ENCODE measurements at places on chromosomes 4 and X. TPM values are rescaled to one million over a fixed set of nuclear protein-coding genes. Genes with fewer than 3 reads are reported as not detected.

The ARR3 gene
- not detected for total RNA-seq

The TXK gene
- total RNA-seq, result 0.44 TPM

The MAGEA6 gene
- total RNA-seq, result not detected

The HSFX3 gene
- total RNA-seq, result not detected

The NAP1L3 gene
- 7.5 TPM for total RNA-seq

The MAGEA8 gene
- total RNA-seq, result not detected

GRCh38 chr4:90996813-90997212 is 869.6 kb downstream of the CCSER1 start:
- no peak for DNase-seq
- no peak overlapping the region for H3K4me3 ChIP-seq
- H3K4me1 ChIP-seq, result no peaks in the 10 kb centered on the region
- no peak overlapping the region for H3K27ac ChIP-seq

- no peaks in the 10 kb centered on the region for H3K4me1 ChIP-seq
- DNase-seq, result no peak
- no peak overlapping the region for H3K27ac ChIP-seq
- peaks cover 74% of the 10 kb centered on the region for H3K36me3 ChIP-seq
- no peaks in the 10 kb centered on the region for H3K27me3 ChIP-seq
- H3K4me3 ChIP-seq, result no peak overlapping the region
Observed at GRCh38 chr4:158704274-158704673, 18.9 kb downstream of the PPID start.

DNA sequence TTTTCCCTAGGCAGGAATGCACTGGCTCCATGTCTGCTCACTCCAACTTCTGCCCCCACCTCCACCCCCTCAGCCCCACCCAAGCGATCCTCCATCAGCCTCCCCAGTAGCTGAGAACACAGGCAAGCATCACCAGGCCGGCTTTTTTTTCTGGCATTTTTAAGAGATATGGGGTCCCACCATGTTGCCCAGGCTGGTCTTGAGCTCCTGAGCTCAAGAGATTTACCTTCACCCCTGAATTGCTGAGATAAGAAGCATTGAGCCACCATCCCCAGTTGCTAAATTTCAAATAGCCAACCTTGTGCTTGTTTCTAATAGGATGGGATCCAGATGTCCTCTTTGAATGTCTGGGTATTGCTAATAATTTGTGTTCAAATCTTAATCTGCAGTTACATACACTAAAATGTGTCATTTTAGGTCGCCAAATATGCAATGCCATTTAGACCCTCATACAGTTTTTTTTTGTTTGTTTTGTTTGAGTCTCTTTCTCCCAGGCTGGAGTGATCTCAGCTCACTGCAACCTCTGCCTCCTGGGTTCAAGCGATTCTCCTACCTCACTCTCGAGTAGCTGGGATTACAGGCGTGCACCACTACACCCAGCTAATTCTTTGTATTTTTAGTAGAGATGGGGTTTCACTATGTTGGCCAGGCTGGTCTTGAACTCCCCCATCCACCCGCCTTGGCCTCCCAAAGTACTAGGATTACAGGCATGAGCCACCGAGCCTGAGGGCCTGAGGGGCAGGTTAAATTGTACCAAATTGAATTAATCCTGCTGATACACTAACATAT is 8.8 kb downstream of the LARP7 start:
- H3K36me3 ChIP-seq, result peaks cover 47% of the 10 kb centered on the region
- no peak overlapping the region for H3K27ac ChIP-seq
- no peak overlapping the region for H3K4me3 ChIP-seq
- H3K4me1 ChIP-seq, result peaks cover 15% of the 10 kb centered on the region
- DNase-seq, result no peak
- no peaks in the 10 kb centered on the region for H3K27me3 ChIP-seq

DNA sequence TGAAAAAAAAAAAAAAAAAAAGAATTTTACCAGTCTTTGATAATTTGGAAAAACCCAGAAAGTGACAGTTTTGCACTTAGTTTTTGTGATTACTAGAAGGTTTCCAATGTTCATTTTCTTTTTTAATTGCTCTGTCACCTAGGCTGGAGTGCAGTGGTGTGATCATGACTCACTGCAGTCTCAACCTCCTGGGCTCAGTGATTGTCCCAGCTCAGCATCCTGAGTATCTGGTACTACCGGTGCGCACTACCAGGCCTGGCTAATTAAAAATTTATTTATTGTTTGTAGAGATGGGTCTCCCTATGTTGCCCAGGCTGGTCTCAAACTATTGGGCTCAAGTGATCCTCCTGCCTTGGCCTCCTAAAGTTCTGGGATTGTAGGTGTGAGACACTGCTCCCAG is 3.3 kb downstream of the NUDT9 start:
- H3K27ac ChIP-seq, result no peak overlapping the region
- no peak for DNase-seq
- no peak overlapping the region for H3K4me3 ChIP-seq
- H3K36me3 ChIP-seq, result no peaks in the 10 kb centered on the region
- no peaks in the 10 kb centered on the region for H3K4me1 ChIP-seq
- no peaks in the 10 kb centered on the region for H3K27me3 ChIP-seq

- H3K4me3 ChIP-seq, result peak overlapping the region; percentile 10
- H3K27me3 ChIP-seq, result no peaks in the 10 kb centered on the region
- peak overlapping the region; percentile 65 for H3K27ac ChIP-seq
Observed at GRCh38 chr4:185737489-185738037, 74.4 kb downstream of the SORBS2 start.

DNA sequence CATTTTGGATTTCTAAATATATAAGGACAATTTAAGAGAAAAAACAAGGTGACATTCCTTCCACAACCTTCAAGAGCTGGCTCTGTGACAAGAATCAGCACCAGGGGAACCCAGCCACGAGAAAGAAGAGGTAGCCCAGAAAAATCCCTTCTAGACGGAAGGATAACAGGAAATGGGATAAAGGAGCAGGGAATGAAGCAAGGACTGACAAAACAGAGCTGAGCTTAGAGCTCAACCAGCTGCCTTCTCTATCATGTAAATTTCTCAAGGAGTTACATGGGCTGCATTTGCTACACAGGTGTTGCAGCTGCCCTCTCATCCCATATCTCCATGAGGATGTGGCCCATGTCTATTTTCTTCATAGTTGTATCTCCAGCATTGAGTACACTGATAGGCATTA is 154.2 kb upstream of the PRDX4 start:
- DNase-seq, result no peak
- no peaks in the 10 kb centered on the region for H3K4me1 ChIP-seq
- no peak overlapping the region for H3K4me3 ChIP-seq
- no peaks in the 10 kb centered on the region for H3K27me3 ChIP-seq
- H3K27ac ChIP-seq, result no peak overlapping the region

GRCh38 chr4:162921178-162921785 is 245.4 kb downstream of the NAF1 start:
- no peaks in the 10 kb centered on the region for H3K36me3 ChIP-seq
- H3K4me3 ChIP-seq, result no peak overlapping the region
- no peaks in the 10 kb centered on the region for H3K27me3 ChIP-seq
- no peaks in the 10 kb centered on the region for H3K4me1 ChIP-seq
- H3K27ac ChIP-seq, result no peak overlapping the region

DNA sequence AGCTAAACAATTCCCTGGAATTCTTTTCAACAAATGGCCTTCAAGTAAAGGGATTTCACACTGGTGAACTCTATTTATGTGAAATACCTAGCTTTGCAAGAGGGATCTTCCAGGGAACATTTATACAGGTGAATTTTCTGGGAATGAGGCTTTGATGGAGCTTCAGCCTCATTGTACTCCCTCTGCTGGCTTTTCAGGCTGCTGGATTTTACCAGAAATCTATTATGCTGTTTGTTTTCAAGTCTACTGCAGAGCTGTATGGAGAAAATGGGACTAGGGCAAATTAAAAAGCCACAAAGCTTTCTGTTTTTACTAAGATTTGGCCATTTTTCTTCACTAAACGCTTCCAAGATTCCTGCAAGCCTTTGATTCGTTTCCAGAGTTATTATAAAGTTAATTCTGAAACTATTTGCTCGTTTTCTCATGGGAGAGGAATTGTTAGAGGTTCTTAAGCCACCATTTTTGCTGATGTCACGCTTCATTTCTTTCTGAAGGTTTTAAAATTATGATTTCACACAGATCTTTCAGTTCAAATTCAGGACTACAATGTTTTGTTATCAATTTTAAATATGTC is 31.6 kb downstream of the KDM6A start:
- DNase-seq, result no peak
- H3K4me3 ChIP-seq, result no peak overlapping the region
- H3K36me3 ChIP-seq, result no peaks in the 10 kb centered on the region
- H3K27ac ChIP-seq, result no peak overlapping the region
- peaks cover 32% of the 10 kb centered on the region for H3K4me1 ChIP-seq

- H3K4me1 ChIP-seq, result no peaks in the 10 kb centered on the region
- no peak overlapping the region for H3K4me3 ChIP-seq
- H3K27me3 ChIP-seq, result no peaks in the 10 kb centered on the region
- no peaks in the 10 kb centered on the region for H3K36me3 ChIP-seq
Observed at GRCh38 chr4:24211856-24212255, 322.0 kb upstream of the PPARGC1A start.

GRCh38 chr4:122012735-122013134 is 60.9 kb upstream of the TRPC3 start:
- H3K4me3 ChIP-seq, result no peak overlapping the region
- H3K27ac ChIP-seq, result no peak overlapping the region
- DNase-seq, result no peak
- peaks cover 5% of the 10 kb centered on the region for H3K4me1 ChIP-seq

DNA sequence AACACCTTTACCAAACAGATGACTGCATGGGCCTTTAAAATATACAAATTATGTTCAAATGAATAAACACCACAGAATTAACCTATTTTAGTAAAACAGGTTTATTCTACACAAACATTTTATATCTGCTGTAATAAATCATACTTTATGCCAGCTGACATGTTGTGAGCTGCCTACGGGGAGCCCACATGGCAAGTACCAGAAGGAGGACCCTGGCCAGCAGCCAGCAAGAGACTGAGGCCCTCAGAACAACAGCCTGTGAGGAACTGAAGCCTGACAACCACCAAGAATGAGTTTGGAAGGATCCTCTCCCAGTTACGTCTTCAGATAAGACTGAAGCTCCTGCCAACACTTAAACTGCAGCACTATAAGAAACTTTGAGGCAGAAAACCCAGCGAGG is 377.0 kb downstream of the PDGFC start:
- H3K27me3 ChIP-seq, result no peaks in the 10 kb centered on the region
- H3K36me3 ChIP-seq, result no peaks in the 10 kb centered on the region
- H3K27ac ChIP-seq, result no peak overlapping the region
- no peaks in the 10 kb centered on the region for H3K4me1 ChIP-seq

- H3K27me3 ChIP-seq, result no peaks in the 10 kb centered on the region
- no peaks in the 10 kb centered on the region for H3K4me1 ChIP-seq
- H3K36me3 ChIP-seq, result no peaks in the 10 kb centered on the region
- H3K4me3 ChIP-seq, result no peak overlapping the region
Observed at GRCh38 chr4:80586716-80587115, 251.2 kb downstream of the CFAP299 start.

- H3K27me3 ChIP-seq, result no peaks in the 10 kb centered on the region
- H3K4me1 ChIP-seq, result no peaks in the 10 kb centered on the region
- H3K4me3 ChIP-seq, result no peak overlapping the region
- H3K36me3 ChIP-seq, result peaks cover 3% of the 10 kb centered on the region
- DNase-seq, result no peak
Observed at GRCh38 chr4:83546786-83547185, 10.9 kb downstream of the GPAT3 start.

DNA sequence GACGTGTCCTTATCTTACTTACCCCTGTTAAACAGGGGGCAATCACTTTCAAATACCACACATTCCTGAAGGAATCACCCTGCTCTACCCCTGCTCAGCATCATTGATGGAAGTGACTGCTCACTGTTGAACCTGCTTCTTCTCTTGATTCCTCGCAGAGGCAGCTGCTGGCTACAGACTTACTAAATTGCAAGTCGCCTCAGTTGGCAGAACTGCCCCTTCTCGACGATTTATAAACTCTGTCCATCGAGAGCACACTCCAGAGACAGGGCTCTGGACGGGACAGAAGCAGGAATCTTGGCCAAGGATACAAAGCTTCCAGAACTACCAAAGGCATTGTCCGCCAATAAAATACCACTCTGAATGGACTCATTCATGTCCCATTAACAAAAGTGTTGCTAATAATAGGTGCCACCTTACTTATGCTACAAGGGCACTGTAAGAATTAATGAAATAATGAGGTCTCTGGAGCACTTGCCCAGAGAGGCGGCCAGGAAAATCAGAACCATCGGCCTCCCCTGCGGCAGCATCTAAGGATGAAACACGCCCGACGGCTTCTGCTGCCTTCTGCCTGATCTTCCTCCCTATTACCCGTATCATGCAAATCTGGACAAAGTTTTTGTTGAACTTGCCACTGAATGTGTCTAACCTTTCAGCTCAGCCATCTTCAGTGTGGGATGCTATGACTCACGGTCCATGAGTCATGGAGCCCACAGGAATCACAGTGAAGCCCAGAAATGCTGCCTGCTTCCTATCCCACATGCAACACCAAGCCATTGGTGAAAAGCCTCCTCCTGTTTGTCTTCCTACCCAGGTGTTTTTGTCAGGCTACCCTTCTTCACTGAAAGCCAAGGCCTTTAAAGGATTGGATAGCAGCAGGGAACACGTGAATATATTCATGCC is 164.9 kb downstream of the MAML3 start:
- DNase-seq, result peak; percentile 74
- no peaks in the 10 kb centered on the region for H3K36me3 ChIP-seq
- H3K4me3 ChIP-seq, result no peak overlapping the region
- H3K27me3 ChIP-seq, result no peaks in the 10 kb centered on the region

DNA sequence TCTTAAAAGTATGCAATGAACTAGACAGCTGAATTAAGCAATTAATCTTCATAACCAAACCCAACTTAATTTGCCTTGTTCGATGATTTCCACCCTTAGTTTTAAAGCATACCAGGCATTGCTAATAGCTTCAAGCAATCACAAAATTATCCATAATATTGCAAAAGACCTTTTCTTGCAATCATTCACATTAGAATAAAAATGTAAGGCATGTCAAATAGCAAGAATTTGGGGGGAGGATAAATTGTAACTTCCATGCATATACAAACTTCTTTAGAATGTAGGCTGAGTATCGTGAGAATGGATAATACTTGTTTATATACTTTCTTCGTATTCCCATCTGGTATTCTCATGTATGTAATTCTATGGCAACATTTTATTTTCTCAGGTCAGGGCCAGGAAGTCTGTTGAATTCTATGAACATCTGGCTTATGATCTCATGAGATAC is 28.7 kb upstream of the BMP2K start:
- no peak overlapping the region for H3K27ac ChIP-seq
- H3K27me3 ChIP-seq, result no peaks in the 10 kb centered on the region
- no peak overlapping the region for H3K4me3 ChIP-seq

GRCh38 chr4:71267244-71267643 is 71.6 kb upstream of the SLC4A4 start:
- H3K27me3 ChIP-seq, result no peaks in the 10 kb centered on the region
- no peak for DNase-seq
- no peaks in the 10 kb centered on the region for H3K36me3 ChIP-seq
- no peak overlapping the region for H3K4me3 ChIP-seq

DNA sequence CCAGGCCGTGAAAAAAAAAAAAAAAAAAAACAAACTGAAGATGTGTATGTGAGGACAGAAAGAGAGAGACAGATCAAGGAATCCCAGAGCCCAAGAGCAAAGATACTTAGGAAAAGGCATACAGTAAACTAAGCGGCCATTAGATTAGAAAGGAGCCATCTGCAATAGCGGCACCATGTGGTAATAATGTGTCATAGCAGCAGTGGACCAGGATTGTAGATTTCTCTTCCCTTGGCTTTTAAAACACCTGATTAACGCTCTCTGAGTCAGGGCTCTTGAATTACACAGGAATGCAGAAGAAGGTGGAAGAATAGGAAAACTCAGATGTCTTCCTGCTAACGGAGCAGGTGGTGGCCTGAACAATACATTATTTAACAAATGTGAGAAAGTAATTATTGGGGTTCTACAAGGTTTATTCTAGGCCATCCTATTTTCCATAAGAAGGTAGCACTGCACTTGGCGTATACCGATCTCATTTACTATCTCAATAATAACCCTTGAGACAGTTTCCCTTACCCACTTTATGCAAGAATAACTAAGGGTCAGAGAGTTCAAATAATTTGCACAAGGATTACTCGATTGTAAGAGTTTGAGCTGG is 182.7 kb downstream of the KCNIP4 start:
- DNase-seq, result no peak
- H3K27ac ChIP-seq, result no peak overlapping the region
- no peaks in the 10 kb centered on the region for H3K27me3 ChIP-seq
